Bronchial epithelial cell (primary cell): ENCODE measurements at places on chromosomes 6 and 20. TPM values are rescaled to one million over a fixed set of nuclear protein-coding genes. Genes with fewer than 3 reads are reported as not detected.

The HEY2 gene
- 0.13 TPM in 1 of 2 replicates, not detected in the other for total RNA-seq

The ZFP57 gene
- total RNA-seq, result 0.90 and 1.6 TPM in 2 replicates

The HCRTR2 gene
- not detected in 2 replicates for total RNA-seq

The SLC4A11 gene
- total RNA-seq, result 3.2 and 5.1 TPM in 2 replicates

The CYP39A1 gene
- 5.0 and 17.4 TPM in 2 replicates for total RNA-seq

The CTSZ gene
- total RNA-seq, result 73.7 and 87.8 TPM in 2 replicates

The GSTA3 gene
- total RNA-seq, result not detected in 2 replicates
